Umbilical cord (tissue), 2 donors: ENCODE measurements at places on chromosomes 3 and 15. TPM values are rescaled to one million over a fixed set of nuclear protein-coding genes. Genes with fewer than 3 reads are reported as not detected.

BFSP2 gene
- total RNA-seq, result 3.4 TPM

SH2D7 gene
- total RNA-seq, result 0.24 TPM

SLC24A5 gene
- 12.3 TPM for total RNA-seq

C3orf85 gene
- 2.6 TPM for total RNA-seq

CHRM5 gene
- 4.6 TPM for total RNA-seq

ANKUB1 gene
- total RNA-seq, result 40.9 TPM

TMEM45A gene
- 178 TPM for total RNA-seq

SLMAP gene
- total RNA-seq, result 805 TPM

HYAL1 gene
- 2.9 TPM for total RNA-seq

GP9 gene
- total RNA-seq, result 3.6 TPM

CASR gene
- 1.4 TPM for total RNA-seq

- no peak for DNase-seq
These were observed 6.3 kb upstream of the ANPEP start for GRCh38 chr15:89820666-89821611.

- DNase-seq, result no peak
These were observed 9.0 kb downstream of the RRP9 start for GRCh38 chr3:51932471-51933370.

GRCh38 chr15:48176957-48177356 lies 1.1 kb downstream of the MYEF2 start:
- DNase-seq, result no peak

- no peak for DNase-seq
These were observed 44.8 kb downstream of the PTPRG start for GRCh38 chr3:61606196-61606595.

DNA sequence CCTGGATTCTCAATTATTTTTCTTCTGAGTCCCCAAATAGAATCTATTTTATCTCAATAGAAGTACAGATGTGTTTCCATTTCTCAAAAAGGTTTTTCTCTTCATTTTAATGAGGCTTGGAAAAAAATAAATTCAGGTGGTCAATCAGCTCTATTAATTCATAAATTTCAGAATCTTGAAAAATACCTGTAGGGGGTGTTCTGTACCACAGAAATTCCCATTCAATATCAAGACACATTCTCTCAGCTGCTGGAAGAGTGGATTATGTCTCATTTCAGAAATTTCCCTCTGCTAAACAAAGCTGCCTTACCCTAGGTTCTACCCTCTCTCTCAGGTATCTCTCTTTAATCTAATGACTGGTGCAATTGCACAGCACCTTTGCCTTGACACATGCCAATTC lies 1121.2 kb downstream of the SI start:
- no peak for DNase-seq

GRCh38 chr3:191030491-191030890 lies 168.0 kb upstream of the GMNC start:
- DNase-seq, result no peak

GRCh38 chr3:32733631-32734229 lies 48.7 kb downstream of the CNOT10 start:
- DNase-seq, result peak; percentile 24

DNA sequence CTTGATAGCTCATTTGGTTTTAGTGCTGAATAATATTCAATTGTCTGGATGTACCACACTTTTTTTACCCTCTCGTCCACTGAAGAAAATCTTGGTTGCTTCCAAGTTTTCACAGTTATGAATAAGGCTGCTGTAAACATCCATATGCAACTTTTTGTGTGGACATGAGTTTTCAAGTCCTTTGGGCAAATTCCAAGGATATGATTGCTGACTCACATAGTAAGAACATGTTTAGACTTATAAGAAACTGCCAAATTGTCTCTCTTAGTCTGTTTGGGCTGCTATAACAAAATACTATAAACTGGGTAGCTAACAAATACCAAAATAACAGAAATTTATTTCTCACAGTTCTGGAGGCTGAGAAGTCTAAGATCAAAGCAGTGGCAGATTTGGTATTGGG lies 59.5 kb upstream of the TNFSF10 start:
- no peak for DNase-seq

DNA sequence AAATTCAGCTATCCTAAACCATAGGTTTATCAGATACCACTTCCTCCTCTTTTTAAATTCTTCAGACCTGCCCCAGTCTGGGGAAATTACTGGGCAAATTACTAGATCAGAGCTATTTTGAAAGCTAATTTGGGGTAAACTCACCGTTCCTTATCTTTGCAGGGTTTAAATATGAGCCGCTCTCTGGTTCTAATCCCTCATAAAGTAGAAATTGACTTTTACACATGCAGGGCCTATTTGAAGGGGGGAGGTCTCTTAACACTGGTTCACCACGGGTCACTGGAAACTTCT lies 11.0 kb upstream of the MEIS2 start:
- DNase-seq, result no peak

- DNase-seq, result no peak
These were observed 140.3 kb downstream of the RPLP1 start for GRCh38 chr15:69592954-69593353.

- DNase-seq, result no peak
These were observed 229.0 kb downstream of the TLE3 start for GRCh38 chr15:69868756-69869155.

DNA sequence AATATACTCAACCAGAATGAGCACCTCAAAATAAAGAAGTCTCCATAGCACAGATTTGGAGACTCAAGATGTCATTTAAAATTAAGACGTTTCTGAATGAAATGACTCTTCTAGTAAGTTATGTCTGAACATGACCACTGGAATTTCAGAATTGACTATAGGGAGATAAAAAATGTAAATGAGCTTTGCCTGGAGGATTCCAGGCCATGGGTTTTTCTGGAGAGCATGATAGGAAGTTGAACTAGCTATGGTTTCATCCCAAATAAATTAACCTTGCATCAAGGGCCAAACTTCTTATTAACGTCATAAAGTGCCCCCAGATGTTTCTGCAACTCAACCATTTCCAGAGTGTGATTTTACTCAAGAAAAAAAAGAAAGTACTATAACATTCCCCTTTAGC lies 222.6 kb upstream of the NR2F2 start:
- no peak for DNase-seq

GRCh38 chr3:43087249-43087776 lies 18.6 kb downstream of the POMGNT2 start:
- no peak for DNase-seq

GRCh38 chr3:135922903-135923250 lies 42.7 kb upstream of the PPP2R3A start:
- DNase-seq, result no peak

GRCh38 chr15:58383876-58384275 lies 47.9 kb upstream of the LIPC start:
- DNase-seq, result no peak

- no peak for DNase-seq
These were observed 204.7 kb upstream of the BHLHE40 start for GRCh38 chr3:4774531-4774930.
